RCC 7860 (cell line): ENCODE measurements at places on chromosomes 5 and 9.

DNA sequence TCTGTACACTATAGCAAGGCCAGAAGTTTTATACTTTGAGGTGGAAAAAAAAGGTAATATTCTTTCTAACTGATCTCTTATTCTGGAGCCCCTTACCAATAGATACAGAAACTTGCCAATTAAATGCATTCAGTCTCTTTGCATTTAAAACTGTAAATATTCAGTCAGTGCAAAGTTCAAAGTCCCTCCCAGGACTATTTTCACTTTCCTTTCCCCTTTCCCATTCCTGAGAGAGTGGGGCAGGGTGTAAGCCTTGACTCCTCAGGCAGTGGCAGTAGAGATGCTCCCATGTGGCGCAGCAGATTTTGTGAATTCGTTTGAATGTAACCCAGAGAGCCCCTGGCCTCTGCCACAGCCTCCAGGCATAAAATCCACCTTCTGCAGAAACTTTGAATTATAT, 29.9 kb downstream of the CETN3 start:
- no peak for DNase-seq

GRCh38 chr9:93296889-93297480, 113.0 kb downstream of the WNK2 start:
- no peak for DNase-seq

GRCh38 chr5:127111112-127111511, 37.8 kb upstream of the C5orf63 start:
- no peak for DNase-seq

- DNase-seq, result no peak
Observed at GRCh38 chr9:14887149-14887548, 23.1 kb downstream of the FREM1 start.

- no peak for DNase-seq
Observed at GRCh38 chr9:19976226-19976625, 187.4 kb upstream of the SLC24A2 start.

- DNase-seq, result no peak
Observed at GRCh38 chr5:172127581-172127980, 60.4 kb downstream of the STK10 start.

- DNase-seq, result no peak
Observed at GRCh38 chr9:121684381-121685145, 33.1 kb downstream of the DAB2IP start.

DNA sequence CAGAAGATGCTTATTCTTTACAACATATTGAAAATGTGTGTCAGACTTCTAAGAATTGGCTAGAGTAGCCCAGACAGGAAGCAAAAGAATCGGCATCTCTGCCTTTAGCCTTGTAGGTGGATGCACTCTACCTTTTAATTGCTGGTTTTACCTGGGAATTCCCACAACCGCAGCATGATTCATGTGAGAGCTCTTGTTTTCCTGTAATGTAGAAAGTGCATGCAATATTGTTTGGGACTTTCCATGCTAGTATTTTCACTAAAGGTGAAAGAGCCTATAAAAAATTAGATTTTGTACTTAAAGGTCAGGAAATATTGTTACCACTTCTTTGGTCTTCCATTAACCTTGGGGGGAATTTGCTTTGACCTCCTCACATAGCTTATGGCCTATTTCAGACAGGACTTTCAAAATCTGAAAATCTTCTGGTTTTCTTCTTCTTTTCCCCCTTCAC, 89.8 kb downstream of the NTRK2 start:
- no peak for DNase-seq

- DNase-seq, result no peak
Observed at GRCh38 chr5:147617711-147618350, 108.0 kb upstream of the DPYSL3 start.

DNA sequence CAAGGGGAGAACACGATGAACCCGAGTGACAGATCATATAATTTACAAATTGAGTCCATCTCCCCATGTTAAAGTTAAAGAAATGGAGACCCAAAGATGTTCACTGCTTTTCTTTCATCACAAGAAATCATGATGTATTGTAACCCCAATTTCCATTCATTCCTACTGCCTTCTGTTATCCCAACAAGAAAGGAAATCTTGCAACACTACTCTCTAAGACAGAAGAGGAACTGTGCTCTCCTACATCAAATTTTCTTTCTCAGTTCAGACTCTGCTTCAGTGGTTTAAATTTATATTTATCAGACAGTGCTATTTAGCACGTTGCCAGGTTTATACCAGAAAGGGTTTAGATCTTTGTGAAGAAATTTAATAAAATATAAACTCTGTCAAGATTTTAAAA, 83.8 kb upstream of the RASA1 start:
- DNase-seq, result no peak

DNA sequence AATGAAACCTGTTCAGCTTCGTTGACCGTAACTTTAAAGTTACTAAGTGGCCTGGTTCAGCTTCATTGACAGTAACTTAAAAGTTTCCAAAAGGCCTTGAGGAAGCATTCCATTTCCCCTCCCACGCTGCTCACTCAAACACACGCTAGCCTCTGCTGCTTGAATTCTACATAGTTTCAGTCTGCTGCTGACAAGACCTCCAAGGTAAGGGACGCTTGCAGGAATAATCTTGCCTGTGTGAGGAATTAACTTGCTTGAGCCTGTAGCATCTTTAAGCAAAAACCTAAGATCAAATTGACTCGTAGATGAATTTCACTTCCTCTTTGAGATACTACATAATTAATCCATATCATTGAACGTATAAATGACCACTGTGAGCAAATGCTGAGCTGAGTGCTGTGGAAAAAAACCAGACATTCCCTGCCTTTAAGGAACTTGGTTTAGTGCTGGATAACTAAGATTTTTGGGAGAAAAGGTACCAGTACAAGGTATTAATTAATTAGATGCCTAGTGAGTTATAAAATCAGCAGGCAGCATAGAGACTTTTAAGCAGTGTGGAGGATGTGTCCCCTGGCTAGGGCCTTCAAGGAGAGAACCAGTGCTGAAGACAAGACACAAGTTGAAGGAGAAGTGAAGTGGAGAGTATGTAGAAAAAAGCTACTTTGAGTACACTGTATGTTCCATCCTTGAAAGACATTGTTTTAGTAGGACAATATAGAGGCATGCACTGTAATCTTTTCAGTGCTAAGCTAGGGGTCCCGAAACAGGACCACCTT, 39.2 kb downstream of the GRAMD2B start:
- no peak for DNase-seq

- DNase-seq, result no peak
Observed at GRCh38 chr5:147427521-147428401, 82.1 kb downstream of the DPYSL3 start.

DNA sequence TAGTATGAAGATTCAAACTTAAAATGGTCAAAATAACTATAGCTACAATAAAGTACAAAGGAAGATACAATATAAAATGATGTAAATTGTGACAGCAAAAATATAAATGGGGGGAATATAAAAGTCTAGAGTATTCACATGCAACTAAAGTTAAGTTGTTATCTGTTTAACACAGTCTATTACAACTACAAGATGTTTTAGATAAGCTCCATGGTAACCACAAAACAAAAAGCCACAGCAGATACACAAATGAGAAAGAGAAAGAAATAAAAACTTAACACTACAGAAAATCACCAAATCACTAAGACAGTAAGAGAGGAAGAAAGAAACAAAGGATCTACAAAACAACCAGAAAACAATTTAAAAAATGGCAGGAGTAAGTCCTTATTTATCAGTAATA, 17.0 kb upstream of the SH3TC2 start:
- DNase-seq, result no peak

DNA sequence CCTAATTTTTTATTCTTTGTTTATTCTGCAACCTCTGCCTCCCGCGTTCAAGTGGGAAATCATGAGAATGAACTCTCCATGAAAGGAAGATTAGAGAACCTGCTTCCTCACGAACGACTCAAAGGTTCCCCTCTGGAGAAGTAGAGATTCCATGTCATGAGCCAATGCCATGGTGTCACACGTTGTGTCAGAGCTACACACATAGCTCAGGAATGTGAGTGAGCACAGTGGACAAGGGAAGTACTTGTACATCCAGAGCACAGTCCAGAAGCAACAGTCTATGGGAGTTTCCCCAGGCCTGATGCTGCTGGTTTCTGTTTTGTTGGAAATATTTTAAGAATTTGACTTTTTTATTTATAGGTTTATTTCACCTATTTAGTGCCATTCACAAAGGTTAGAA, 26.8 kb upstream of the PPP2CA start:
- DNase-seq, result peak; percentile 81

- DNase-seq, result no peak
Observed at GRCh38 chr5:67050635-67051034, 146.0 kb downstream of the CD180 start.

DNA sequence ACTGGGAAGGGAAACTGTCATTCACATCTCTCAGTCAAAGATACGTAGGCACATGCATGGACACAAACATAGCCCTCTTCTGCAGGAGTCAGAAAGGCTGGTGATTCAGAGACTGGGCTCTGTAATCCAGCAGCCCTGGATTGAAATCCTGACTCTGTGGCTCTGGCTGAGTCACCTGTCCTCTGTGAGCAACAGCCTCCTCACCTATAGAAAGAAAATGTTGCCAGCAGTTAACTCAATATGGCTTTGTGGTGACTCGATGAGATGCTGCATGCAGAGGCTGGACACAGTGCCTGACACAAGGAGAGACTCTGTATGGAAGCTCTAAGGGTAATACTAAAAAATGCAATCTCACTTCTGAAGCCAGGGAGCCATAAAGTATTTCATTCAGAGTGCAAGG, 23.9 kb upstream of the CDKN2AIPNL start:
- DNase-seq, result peak; percentile 92

GRCh38 chr9:426976-427375, 212.3 kb downstream of the DOCK8 start:
- DNase-seq, result no peak

- DNase-seq, result peak; percentile 13
Observed at GRCh38 chr9:133715295-133715865, 22.8 kb downstream of the SARDH start.

DNA sequence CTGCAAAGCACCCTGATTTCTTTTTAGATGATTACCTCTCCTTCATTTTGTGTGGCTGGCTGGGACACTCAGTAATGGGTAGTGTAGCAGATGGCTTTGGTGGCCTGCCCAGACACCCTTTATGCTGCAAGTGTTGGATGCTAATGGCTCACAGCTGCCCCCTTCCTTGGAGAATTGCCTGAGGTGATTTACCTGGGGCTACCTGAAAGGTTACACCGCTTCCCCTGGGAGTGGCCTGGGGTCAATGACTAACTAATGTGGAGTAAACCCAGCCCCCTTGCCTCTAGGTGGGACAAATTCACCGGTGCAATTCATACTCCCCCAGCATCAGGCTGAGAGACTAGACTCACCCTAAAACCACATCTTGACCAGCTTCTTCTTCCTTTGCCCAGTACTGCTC, 23.5 kb upstream of the HAND1 start:
- DNase-seq, result no peak

GRCh38 chr9:126703002-126703865, 89.5 kb downstream of the LMX1B start:
- DNase-seq, result no peak
